ENCODE measurements at places on chromosomes 11 and 22.
A peak's percentile ranks its signal among the peaks of the same experiment; 100 is the strongest.

DNA sequence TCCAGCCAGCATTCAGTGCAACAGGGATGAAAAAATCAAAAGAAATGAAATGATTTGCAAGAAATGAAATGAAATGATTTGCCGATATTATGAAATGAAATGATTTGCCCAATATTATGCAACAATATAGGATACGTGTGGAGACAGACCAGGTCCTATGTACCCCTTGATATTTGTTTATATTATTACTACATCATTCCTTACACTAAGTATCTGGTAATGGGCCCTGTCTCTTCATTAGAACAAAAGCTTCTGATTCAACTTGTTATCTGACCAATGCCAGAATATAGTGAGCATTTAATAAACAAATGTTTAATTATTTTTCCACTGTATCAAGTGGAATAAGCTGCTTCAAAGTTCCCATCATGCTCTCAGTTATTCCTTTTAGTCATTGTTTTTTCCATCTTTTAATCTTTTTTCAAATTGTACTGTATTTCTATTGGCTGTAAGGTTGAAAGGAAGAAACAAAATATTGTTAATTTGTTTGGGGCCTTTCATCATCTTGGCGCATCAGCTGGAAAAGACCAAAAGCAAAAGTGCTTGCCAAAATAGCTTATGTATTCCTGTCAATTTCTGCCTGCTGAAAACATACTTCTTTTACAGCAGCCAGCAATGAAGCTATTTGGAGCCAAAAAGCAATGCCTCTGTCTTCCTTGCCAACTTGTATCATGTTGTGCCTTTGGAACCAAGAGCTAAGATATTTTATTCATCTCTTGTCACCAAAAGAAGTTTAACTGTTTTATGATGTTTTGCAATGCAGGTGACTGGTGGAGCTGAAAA lies 2314.9 kb downstream of the LRRC4C start:
- peak; percentile 63 for DNase-seq

GRCh38 chr22:20865331-20865730 lies 6.5 kb downstream of the SNAP29 start:
- no peak for DNase-seq

- no peak for DNase-seq
These were observed 68.3 kb downstream of the IGLL1 start for GRCh38 chr22:23511627-23512347.

DNA sequence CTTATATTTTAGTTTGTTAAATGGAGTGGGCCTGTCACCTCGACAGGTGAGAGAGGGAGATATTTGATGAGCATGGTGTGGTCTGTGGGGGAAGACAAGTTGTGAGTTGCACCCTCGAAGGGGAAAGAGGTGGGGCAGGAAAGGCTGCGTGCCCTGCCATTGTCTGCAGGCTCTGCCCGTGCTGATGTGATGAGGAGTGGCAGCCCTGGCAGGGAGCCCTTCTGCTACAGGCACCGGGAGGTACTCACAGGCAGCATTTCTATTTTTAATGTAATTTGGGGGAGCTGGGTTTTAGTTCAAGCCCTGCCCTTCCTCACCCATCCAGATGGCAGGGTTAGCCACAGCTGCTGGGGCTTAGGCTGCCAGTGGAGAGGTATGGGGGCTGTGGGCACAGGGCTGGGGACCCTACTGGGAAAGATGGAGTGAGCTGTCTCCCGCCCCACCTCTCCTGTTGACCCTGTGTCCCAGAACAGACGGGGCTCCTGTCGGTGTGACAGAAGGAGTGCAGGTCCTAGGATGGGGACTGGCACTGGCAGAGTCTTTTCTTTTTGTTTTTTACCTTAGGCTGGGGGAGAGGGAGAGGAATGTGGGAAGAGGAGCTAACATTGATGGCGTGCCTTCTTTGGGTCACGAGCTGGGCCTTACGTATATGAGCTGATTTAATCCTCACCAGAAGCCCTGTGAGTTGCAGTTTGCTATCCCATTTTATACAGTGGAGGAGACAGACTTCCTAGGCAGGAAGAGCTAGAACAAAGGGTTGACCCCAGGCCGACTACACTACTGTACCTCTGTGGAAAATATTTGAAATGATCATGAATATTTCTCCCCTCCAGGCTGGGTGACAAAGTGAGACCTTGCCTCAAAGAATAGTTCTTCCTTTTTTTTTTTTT lies 51.6 kb downstream of the CEP164 start:
- DNase-seq = no peak

DNA sequence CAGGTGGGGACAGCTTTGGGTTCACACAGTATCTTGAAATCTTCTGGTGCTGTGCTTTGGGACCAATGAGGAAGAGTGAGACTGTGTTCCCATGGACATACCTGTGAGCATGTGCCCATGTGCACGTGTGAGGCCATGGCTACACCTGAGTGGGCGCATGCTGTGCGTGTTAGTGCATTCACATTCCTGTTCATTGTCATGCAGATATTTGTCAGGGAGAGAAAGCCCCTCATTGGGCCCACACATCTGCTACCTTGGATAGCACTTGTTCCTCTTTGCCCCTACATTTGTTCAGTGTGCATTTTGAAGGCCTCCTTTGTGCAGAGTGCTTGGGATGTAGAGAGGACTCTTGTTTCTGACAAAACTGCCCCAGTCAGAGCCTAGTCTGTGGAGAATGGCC lies 154.3 kb upstream of the E2F8 start:
- DNase-seq = no peak

DNA sequence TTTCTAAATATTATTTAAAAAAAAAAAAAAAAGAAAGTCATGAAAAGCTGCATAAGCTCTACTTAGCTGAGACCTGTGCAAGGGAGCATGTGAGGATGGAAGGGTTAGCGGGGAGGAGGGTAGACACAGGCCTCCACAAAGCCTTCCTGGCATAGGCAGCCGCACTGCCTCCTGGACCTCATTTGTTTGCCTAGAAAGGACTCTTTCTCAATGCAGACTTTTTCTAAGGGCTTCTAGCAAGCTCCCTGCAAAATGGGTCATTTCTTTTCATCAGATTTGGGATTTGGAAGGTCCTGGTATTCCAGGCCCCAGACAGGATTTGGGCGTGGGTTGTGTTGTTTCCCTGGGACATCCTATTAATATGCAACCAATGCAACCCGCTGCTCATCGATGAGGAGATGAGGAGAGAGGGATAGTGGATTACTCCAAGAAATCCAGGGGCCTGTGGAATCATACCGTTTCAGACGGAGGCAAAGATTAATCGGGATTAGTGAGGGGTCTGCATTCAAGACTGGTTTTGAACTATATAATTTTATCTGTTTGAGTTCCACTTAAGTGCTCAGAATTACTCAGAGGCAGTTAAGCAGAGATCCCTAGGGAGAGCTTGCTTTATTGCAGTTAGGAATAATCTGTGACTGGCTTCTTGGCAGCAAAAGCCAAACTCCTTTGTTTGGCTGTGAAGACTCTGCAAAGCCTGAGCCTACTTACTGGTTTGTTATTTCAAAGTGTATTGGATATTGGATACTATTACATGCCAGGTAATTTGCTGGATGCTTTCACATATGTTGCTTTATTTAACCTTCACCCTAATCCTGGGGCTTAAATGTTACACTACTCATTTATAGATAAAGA lies 106.9 kb upstream of the NAV2 start:
- DNase-seq = no peak

GRCh38 chr22:18067548-18068341 lies 10.0 kb upstream of the PEX26 start:
- no peak for DNase-seq

DNA sequence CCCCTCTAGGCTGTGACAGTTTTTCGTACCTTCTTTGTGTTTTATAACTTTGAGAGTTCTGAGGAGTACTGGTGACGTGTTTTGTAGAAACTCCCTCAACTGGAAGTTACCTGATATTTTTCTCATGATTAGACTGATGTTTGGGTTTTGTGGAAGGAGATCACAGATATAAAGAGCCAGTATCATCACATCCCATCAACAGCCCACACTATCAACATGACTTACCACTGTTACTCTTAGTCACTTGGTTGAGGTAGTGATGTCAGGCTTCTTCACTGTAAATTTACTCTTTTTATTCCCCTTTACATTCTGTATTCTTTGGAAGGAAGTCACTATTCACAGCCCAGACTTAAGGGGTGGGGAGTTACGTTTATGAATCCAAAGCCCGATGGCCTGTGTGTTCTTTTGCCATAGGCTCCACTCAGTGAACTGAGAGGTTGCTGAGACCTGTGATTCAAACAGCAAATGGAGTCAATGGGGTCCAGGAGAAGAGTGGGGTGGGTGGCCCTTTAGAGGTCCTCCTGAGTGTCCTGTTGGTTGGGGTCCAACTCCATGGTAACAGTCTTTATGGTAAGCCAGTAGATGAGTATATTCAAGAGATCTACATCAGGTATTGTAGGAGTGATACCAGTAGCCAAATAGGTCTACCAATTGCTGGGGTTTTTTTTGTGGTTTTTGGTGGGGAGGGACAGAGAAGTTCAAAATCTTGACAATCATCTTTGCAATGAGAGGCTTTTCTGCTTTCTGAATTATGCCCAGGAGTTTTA lies 15.2 kb upstream of the MS4A4E start:
- no peak for DNase-seq

Data from left lung (tissue), 14 donors.